Activated CD4-positive, alpha-beta T cell treated with anti-CD3 and anti-CD28 coated beads for 36 hours (primary cell): ENCODE measurements at places on chromosomes 16 and 17.

GRCh38 chr17:77729587-77729986, 228.9 kb upstream of the TNRC6C start:
- DNase-seq = no peak

- peak; percentile 78 for DNase-seq
Observed at GRCh38 chr16:70430667-70431536, 8.0 kb downstream of the ST3GAL2 start.

- no peak for DNase-seq
Observed at GRCh38 chr17:77704048-77704815, 254.3 kb upstream of the TNRC6C start.

- DNase-seq = no peak
Observed at GRCh38 chr16:66470556-66470955, 43.5 kb downstream of the BEAN1 start.

GRCh38 chr17:28910534-28910933, 7.7 kb upstream of the DHRS13 start:
- DNase-seq = no peak

- no peak for DNase-seq
Observed at GRCh38 chr17:58307468-58308172, 21.0 kb downstream of the TSPOAP1 start.

DNA sequence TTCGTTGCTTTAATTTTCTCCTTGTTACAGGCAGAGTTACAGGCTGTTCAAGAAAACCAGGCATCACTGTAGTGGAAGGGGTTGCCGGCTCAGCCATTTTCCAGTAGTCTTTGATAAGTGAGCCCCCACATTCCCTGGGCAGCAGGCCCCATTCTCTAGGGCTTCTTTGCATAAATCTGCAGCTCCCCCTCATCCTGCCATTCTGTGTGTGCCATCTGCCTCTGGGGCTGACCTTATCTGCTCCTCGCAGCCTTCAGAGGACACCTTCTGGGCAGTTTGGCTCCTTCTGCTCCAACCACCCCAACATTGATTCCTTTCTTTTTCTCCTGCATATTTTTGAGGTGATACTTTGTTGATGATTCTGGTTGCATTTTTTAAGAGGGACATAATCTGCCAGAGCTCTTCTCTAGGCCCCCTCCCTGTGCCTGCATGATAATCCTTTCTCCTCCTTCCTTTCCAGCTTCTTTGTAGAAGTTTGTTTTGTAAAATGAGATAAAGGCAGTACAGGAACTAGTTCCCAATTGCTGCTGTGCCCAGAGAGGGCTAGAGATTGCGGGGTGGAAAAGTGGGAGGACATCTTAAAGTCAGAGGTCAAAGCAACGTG, 17.1 kb downstream of the RND2 start:
- no peak for DNase-seq

DNA sequence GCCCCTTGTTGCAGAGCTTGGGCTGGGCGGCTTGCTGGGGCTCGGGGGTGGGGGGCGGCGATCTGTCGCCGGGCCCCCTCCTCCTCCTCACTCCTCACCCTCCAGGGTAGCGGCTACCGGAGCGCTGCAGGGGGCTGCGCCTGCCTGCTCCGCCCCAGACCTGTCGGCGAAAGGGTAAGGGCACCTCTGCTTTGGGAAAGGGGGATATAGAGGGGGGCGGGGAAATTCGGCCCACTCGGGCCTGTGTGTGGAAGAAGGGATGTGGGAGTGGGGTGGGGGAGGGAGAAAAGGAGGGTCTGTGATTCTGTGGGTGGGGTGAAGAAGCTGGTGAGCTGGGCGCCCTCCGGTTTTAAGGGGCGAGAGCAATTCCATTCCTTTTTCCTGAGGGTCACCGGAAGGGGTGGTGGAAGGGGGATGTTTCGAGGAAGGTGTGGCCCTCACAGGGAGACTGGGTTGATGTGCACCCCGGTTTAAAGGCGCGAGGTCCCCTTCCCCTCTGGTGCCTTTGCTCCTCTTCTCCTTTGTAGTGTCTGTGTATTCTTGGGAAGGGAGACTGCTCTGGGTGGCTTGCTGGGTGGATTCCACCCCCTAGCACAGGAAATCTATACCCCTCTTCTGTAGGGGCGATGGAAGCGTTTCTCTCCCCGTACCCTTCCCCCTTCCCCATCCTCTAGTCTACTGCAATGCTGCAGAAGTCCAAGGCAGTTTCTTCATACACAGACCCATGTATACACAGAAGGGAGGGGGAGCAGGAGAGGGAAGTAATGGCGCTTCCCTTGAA, 878 bp downstream of the TAOK1 start:
- peak; percentile 18 for DNase-seq
